ENCODE measurements at places on chromosomes 6 and 20.
A peak's percentile ranks its signal among the peaks of the same experiment; 100 is the strongest.

DNA sequence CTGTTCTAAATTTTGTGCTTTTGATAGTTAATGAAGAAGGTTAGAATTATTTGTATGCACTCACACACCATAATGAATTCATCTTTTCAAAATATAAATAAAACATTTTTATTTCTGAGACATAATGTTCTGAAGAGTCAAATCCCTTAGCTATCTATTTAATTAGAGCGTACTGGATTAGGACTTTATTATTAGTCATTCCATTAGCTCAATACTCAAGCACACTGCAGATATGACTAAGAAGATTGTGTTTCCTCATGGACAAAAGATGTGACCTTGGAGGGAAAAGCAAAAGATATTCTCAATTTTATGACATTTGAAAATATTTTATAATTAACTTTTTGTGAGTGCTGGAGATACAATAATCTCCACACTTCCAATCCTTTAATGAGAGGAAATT, 666.4 kb downstream of the CD109 start:
- no peak for DNase-seq

GRCh38 chr20:56630506-56631317, 1.6 kb downstream of the TFAP2C start:
- DNase-seq = no peak

GRCh38 chr6:72424476-72424875, 197.4 kb upstream of the KCNQ5 start:
- DNase-seq = no peak

- no peak for DNase-seq
Observed at GRCh38 chr6:137282254-137282653, 63.1 kb upstream of the IFNGR1 start.

DNA sequence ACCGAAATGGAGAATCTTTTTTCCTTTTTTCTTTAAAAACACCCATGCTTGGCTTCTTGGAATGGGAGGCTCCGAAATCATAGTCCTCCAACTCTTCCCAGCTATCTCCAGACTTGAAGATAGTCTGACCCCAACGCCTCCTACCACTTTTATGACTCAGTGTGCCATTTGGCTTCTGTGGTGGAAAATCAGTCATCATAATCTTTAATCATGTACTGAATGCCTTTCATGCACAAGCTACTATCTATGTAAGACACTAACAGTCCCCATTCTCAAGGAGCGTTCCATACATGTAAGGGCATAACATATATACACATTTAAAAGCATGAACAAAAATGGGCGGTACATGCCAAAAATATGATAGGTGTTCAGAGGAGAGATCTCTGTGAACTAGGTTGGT, 44.1 kb downstream of the TMEM14B start:
- no peak for DNase-seq

GRCh38 chr6:53728570-53729194, 63.1 kb upstream of the KLHL31 start:
- peak; percentile 3 for DNase-seq

GRCh38 chr6:160742090-160742489, 40.0 kb downstream of the PLG start:
- DNase-seq = no peak

DNA sequence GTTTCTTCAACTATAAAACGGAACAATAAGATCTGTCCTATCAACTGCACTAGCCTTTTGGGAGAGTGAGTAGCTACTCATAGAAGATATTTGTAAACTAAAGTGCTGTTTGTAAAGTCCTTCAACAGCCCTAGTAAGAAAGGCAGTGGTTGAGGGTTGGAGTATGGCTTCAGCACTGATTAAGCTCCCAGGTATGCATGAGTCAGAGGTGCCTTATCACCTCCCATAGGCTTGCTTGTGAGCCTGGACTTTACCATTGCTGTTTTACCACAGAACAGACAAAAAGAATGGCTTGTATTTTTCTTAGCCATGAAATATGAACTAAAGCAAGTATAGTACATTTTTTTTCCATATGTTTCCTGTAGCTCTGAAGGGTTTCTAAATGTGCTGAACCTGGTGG, 44.1 kb downstream of the SAMD3 start:
- no peak for DNase-seq

GRCh38 chr20:33585413-33585812, 76.7 kb upstream of the C20orf144 start:
- no peak for DNase-seq

- no peak for DNase-seq
Observed at GRCh38 chr6:105058846-105059245, 101.9 kb downstream of the LIN28B start.

DNA sequence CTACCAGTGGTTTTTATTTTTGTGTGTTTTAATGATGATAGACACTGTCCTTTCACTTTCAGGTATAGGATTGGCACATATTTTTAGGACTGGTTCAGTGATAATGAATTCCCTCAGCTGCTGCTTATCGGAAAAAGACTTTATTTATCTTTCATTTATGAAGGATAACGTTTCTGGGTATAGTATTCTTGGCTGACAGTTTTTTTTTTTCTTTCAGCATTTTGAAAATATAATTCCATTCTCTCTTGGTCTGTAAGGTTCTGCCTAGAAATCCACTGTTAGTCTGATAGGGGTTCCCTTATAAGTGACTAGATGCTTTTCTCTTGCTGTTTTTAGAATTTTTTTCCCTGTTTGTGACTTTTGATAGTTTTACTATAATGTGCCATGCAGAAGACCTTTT, 313.1 kb downstream of the TENT5A start:
- no peak for DNase-seq

- no peak for DNase-seq
Observed at GRCh38 chr6:3966426-3966825, 112.5 kb downstream of the FAM217A start.

DNA sequence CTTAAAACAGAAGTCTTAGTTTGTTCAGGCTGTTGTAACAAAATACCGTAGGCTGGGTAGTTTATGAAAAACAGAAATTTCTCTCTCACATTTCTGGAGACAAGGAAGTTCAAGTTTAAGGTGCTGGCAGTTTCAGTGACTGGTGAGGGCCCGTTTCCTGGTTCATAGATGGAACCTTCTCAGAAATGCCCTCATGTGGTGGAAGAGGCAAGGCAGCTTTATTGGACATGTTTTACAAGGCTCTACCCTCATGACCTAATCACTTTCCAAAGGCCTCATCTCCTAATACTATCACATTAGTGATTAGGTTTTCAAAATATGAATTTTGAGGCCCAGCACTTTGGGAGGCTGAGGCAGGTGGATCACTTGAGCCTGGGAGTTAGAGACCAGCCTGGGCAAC, 2.4 kb downstream of the HEBP2 start:
- no peak for DNase-seq

DNA sequence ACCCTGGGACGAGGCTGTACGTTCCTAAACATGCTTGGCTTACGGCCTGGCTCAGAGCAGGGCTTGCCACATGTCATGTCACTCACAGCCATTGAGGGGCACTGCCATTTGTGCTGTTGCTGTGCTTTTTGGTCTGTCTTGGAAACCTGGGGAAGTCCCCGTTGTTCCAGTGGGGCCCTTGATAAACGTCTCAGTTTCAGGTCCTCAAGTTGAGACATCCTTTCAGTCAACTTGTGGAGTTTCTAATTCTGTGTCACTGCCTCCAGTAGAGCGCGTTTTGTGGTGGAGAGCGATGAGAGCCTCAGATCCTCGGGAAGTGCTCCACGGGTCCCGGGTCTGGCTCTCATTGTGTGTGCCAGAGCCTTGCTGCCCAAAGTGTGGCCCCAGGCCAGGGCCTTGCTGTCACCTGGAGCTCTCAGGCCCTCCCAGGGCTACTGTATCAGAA, 43.0 kb upstream of the CCR6 start:
- DNase-seq = no peak

- no peak for DNase-seq
Observed at GRCh38 chr6:119348096-119348747, 1.3 kb downstream of the MAN1A1 start.

GRCh38 chr6:57013521-57013926, 33.0 kb upstream of the KIAA1586 start:
- no peak for DNase-seq

DNA sequence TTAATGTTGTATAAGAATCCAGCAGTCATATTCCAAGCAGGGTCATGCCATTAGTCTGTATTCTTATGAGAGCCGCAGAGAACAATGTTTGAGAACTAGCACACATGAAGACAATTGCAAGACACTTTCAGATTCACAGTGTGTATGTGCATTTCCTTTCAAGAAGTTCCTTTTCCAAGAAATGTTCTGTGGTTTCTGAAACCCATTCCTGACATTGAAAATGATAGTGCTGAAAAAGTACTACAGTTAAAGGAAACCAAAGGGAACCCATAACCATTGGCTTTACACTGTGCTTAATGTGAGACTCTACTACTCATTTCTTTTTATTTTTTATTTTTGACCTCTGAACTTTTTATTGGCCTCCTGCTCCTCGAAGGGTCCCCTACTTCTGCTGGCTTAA, 4.2 kb upstream of the CALHM6 start:
- DNase-seq = no peak

- no peak for DNase-seq
Observed at GRCh38 chr6:130183271-130184222, 39.2 kb downstream of the SAMD3 start.

DNA sequence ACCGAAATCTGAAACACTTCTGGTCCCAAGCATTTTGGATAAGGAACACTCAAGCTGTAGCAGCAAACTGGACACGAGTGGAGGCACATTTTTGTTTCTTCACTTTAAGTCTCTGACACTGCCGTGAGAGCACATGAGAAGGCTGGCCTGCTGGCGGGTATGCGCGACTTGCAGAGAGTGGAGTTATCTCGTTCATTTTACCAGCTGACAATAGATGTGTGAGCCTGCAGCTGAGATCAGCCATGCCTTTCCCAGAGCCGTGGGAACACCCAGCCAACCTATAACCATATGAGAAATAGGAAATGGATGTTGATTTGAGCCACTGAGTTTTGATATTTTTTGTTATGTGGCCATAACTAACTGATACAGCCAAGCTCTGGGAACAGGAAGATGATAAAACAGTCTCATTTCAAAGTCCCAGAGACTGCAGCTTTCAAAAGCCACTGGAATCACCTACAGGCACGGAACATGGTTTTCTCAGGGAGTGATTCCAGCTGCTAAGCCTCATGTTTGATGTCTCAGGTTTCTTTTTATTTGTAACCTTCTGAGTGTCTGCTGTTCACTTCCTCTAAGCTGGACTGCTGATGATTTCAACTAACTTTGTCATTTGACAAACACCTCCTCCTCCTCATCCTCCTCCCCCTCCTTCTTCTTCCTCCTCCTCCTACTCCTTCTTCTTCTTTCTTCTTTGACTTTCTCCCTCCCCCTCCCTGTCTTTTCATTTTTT, 28.6 kb upstream of the LAMP5 start:
- no peak for DNase-seq

DNA sequence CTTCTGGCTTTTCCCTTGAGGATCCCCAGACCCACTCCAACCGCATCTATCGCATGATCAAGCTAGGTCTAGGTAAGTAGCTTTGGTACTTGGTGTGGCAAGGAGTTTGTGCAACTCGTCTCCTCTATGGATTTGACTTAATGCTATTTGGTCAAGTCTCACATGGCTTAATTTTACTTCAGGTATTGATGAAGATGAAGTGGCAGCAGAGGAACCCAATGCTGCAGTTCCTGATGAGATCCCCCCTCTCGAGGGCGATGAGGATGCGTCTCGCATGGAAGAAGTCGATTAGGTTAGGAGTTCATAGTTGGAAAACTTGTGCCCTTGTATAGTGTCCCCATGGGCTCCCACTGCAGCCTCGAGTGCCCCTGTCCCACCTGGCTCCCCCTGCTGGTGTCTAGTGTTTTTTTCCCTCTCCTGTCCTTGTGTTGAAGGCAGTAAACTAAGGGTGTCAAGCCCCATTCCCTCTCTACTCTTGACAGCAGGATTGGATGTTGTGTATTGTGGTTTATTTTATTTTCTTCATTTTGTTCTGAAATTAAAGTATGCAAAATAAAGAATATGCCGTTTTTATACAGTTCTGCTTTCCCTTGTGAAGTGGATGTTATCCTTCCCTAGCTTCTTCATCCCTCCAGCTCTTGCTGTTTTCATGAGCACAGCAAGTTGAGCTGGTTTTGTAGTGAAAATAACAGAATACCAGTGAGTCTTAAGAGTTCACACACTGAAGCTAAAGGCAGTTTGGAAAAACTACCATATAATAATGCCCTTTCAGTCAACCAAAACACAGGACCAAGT, 3.8 kb downstream of the SLC35B2 start:
- no peak for DNase-seq

DNA sequence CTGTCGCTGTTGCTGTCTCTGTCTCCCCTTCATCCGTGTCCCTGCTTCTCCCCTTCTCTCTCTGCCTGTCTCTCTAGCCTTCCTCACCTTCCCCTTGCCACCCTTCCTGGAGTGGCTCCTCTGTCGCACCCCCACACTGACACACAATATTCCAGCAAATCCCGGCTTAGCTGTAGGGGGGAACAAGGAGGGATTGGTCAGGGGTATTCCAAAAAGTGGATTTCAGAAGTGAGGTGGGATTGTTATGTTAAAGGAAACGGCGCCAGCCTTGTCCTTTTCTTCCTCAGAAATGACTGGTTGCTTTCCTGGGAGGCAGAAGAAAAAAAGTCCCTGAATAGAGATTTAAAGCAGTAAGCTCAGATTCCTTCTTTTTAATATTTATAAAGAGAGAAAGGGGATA, 76.3 kb upstream of the SIRPA start:
- DNase-seq = no peak

- no peak for DNase-seq
Observed at GRCh38 chr20:37342231-37343177, 3.4 kb upstream of the SRC start.

DNA sequence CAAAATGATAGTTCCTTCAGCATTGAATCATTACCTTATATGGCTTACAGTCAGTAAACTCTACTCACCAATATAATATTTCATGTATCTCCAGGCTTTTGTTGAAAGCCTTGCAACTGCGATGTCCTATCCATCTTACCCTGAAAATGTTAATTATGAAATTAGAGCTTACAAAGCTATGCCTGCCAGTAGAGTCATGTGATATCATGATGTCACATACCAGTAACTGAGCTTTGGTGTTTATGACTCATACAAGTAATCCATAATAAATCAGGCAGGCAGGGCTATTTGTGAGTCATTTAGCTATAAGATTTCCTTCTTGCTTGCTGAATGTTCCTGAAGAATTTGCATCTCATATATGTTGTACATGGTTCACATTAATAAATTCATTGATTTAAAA, 44.9 kb upstream of the FAM83B start:
- no peak for DNase-seq
